ENCODE measurements at places on chromosomes 6 and 20. TPM values are rescaled to one million over a fixed set of nuclear protein-coding genes. Genes with fewer than 3 reads are reported as not detected.

Gene C2
- polyA plus RNA-seq = 0.63 TPM

Gene MYLK4
- polyA plus RNA-seq = 0.27 TPM

Gene PAK5
- polyA plus RNA-seq = 1.6 TPM

Gene GNMT
- polyA plus RNA-seq = 57.9 TPM

Gene DST
- polyA plus RNA-seq = 75.5 TPM

Gene SLA2
- 0.19 TPM for polyA plus RNA-seq

Gene SLC2A10
- 10.9 TPM for polyA plus RNA-seq

Gene KCNK16
- 18.7 TPM for polyA plus RNA-seq

Gene HNF4A
- 8.8 TPM for polyA plus RNA-seq

Gene SLC17A3
- not detected for polyA plus RNA-seq

Gene PPP1R3G
- polyA plus RNA-seq = 0.08 TPM

Gene HLA-DRB5
- not detected for polyA plus RNA-seq

Gene PRRT1
- 5.8 TPM for polyA plus RNA-seq

Gene GPX6
- not detected for polyA plus RNA-seq

Gene TUBB2B
- 3.8 TPM for polyA plus RNA-seq

Gene DNAH8
- polyA plus RNA-seq = not detected

Gene LAMA4
- 3.4 TPM for polyA plus RNA-seq

Gene MLN
- polyA plus RNA-seq = not detected

Gene ADGRG6
- 3.3 TPM for polyA plus RNA-seq

Gene DOK5
- polyA plus RNA-seq = 0.46 TPM

Gene PSMA7
- 67.9 TPM for polyA plus RNA-seq

Gene PHACTR1
- 4.9 TPM for polyA plus RNA-seq

Gene CPNE5
- polyA plus RNA-seq = 0.80 TPM

Gene BLOC1S5
- 4.8 TPM for polyA plus RNA-seq

Gene MCCD1
- not detected for polyA plus RNA-seq

Gene IYD
- 0.12 TPM for polyA plus RNA-seq

Gene CCNC
- 24.8 TPM for polyA plus RNA-seq

Gene WRNIP1
- polyA plus RNA-seq = 45.7 TPM
